CD4-positive, alpha-beta T cell treated with Interleukin-17A for 4 hours (primary cell): ENCODE measurements at places on chromosomes 7 and 10.

DNA sequence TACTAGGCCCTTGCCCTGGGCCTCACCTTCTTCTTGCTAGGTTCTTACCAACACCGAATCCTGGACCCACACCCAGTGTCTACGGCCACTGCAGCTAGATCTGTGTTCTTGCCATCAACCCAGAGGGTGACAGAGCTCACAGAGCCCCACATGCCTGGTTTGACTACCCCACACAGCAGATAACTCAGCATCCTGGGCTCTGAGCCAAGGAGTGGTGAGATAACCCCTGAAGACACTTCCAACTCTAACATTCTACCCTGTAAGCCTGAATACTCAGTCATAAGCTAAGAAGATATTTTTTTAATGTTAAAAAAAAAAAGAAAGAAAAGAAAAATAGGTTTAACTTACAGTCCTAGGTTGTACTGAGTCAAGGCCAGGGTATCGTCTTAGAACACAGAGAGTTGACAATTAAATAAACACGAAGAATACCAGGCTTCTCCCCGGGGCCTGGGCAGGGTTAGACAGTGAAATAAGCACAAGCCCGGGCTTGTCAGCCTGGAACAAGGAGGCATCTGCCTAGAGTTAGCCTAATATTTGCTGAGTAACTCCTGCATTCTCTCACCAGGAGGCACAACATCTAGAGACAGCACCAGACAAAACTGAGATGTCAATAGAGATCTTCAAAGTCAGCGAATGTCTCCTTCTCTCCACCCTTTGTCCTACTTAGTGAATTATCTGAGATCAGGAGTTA lies 556.5 kb upstream of the LRRN3 start:
- DNase-seq = no peak

GRCh38 chr10:109701633-109702215 lies 221.6 kb downstream of the XPNPEP1 start:
- no peak for DNase-seq

DNA sequence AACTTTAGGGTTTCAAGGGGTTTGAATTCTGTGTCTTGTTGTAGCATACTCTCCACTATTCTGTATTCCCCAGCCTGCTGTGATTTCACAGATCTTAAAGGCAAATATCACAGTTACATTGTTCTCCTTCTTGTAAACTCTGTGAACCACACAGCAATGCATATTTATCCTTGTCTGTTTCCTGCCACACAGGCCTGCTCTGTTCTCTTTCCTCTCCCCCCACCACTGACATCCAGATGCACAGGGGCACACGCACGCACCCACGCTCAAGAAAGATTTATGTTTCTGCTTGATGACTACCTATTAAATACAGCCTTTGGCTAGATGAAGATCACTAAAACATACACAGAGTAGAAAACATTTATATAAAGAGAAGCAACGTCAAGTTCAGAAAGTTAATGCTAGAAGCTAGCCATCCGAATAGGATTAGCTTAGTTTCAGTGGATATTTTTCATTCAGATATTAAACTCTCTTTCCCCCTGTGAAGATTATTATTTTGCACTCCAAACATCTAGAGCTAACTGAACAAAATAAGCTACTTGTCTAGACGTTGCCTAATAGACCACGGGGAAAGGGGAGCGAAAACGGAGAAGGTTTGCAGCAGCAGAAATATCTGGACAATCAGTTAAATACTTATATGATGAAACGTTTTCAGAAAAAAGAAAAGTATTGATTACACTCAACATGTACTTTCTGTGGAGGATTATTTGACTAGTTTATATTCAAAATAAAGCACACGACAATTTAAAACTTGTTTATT lies 193.1 kb upstream of the SEMA3C start:
- DNase-seq = no peak

GRCh38 chr7:45343746-45344145 lies 186.2 kb downstream of the RAMP3 start:
- no peak for DNase-seq

DNA sequence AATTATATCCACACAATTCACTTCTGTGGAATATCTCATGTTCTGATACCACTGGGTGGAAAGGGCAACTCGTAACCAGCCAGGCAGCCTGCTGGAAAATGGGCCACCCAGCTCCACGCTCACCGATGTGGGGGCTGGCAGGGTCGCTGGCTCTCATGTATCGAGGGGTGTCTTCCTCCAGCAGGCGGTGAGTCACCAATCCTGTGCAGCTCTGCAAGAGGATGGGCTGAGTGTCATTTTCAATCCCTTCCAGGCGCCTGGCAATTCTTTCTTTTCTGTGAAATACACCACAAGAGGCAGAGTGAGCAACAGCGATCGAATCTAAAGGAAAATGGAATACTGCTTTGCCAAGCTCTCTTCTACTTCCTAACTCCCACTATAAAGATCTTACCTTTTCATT lies 80.1 kb downstream of the SVIL start:
- no peak for DNase-seq

DNA sequence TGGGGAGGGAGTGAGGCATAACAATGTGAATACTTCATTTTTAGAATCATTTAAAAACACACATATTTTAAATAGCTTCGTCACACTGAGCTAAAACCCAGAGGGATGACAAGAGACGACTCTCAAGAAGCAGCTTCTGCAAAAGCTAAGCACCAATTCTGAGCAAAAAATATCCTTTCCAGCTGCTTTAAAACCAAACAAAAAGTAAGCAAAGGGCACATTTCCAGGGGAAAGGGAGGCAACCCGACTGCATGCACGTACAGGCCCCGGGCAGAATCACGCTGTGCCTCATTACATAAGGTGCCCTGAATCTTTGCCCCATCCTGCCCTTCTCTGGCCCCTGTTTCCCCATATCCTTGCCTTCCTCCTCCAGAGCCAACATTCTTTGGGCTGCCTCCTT lies 78.4 kb downstream of the DGKI start:
- DNase-seq = no peak

- DNase-seq = peak; percentile 45
These were observed 50.9 kb downstream of the AASS start for GRCh38 chr7:122092964-122093797.

GRCh38 chr7:49001610-49002033 lies 77.3 kb downstream of the CDC14C start:
- no peak for DNase-seq

DNA sequence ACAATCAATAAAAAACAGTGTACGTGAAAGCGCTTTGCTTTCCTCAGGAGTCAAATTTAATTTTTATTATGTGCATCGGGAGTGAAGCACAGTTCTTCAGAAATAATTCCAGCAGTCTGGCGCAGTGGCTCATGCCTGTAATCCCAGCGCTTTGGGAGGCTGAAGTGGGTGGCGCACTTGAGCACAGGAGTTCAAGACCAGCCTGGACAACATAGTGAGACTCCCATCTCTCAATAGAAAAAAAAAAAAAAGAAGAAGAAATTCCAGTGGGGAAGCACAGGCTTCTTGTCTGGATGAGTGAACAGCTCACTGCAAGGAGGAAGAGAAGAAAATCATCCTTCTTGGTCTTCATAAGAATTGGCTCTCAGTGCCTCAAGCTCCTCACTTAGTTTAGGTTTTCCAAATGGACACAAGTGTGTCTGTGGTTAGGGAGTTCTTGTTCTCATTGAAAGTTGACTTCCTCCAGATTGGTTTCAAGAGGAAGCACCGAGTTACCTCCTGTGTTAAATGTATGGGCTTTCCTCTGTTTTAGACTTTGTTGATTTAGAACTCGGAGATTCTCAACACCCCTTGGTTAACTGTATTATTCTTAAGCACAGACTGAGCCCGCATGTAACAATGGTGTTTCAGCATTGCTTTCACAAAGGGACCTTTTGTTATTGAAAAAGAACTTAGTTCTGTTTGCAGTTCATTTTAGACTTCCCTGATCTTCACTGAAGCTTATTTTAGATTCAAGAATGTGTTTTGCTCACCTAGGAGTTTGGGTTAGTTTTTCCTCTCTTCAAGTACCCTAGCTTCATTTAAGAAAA lies 28.0 kb downstream of the LMTK2 start:
- DNase-seq = no peak

DNA sequence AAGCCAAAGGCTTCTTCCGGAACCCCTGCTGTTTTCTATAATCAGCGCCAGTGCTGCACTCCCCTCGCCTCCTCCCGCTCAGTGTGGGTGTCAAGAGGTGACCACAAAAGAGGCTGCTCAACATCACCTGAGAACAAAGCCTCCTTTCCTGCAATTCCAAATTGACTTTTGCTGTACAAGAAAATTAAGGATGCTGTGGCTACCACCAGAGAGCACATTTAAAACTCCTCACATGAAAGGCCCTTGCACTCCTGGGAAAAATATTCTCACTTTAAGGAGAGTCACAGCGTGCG lies 96.4 kb downstream of the HIPK2 start:
- no peak for DNase-seq

GRCh38 chr10:62073429-62073828 lies 171.9 kb downstream of the ARID5B start:
- no peak for DNase-seq

GRCh38 chr7:75889826-75890225 lies 11.0 kb downstream of the RHBDD2 start:
- no peak for DNase-seq

DNA sequence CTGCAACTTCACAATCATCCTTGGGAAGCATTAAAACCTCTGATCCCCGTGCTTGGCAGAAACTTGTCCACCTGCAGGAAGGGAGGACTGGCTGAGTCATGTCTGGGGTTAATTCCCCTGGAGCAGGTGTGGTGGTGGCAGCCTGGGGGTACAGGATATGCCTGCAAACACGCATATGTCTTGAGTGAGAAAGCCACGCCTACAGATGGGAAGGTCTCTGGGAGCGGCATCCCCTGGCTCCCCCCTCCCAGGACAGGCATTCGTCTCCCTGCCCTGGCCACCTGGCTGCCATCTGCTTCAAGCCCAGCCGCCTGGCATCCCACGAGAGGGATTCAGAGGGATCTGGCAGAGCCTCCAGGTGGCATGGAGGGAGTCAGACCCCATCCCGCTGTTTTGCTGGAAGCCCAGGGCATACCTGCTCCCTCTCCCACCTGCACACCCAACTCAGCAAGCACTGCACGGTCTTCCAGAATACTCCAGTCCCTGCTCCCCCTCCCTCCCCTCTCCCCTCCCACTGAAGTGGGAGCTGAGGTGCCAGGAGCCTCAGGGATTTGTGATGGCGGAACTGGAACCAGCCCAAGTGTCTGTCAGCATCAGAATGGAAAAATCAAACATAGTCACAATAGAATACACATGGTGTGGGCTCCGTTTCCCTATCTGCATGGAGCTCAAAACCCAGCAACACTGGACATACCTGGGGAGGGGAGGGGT lies 61.0 kb downstream of the CAMK2B start:
- DNase-seq = no peak
